ENCODE measurements at places on chromosomes 13 and 19.

- DNase-seq = no peak
Observed at GRCh38 chr13:76440568-76440967, 445.6 kb downstream of the KCTD12 start.

GRCh38 chr13:35165205-35165604 lies 223.1 kb downstream of the NBEA start:
- no peak for DNase-seq

DNA sequence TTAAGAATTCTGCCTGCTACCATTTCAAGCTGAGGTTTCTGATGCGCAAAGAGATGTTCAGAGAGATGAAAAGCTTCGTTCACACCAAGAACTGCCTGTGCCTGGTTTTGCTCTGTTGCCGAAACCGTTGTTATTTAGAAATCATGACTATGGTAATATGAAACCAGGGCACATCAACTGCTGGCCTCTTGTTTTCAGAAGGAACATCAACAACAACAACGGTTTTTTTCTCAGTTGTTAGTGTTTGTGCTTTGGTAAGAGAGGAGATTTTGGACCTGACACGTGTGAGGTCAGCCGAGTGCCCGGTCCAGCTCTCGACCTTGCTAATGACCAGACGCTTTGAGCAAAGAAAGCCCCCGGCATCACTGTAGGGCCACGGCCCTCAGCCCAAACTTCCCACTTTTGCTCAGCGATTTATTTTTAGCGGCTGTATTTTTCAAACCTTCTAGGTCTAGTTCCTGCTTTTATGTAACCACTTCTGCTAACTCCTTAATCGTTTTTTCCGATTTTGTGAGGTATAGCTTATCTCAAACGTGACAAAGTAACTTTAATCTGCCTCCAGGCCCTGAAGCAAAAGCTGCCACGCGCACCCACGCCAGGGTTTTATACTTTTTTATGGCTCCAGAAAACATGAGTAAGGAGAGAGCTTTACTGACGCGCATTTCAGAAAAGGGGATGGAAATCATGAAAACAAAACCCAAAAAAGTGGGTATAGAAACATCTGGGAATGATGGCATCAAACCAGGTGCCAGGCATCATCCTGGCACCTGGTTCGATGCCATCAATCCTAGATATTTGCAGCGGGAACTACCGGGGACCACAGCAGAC lies 42.0 kb downstream of the KLF2 start:
- DNase-seq = no peak

DNA sequence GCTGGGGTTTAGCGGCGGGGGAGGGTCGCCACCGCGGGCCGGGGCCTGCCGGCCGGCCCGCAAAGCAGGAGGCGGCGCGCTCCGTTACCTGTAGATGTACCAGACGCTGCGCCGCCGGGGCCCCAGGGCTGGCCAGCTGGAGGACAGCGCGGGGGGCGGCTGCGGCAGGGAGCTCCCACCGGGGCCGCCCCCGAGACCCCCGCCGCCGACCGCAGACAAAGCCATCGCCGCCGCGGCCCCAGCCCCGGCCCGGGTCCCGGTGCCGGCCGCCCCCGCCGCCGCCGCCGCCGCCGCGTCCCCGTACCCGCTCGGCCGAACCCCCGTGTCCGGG lies 24.8 kb downstream of the SHANK1 start:
- no peak for DNase-seq

DNA sequence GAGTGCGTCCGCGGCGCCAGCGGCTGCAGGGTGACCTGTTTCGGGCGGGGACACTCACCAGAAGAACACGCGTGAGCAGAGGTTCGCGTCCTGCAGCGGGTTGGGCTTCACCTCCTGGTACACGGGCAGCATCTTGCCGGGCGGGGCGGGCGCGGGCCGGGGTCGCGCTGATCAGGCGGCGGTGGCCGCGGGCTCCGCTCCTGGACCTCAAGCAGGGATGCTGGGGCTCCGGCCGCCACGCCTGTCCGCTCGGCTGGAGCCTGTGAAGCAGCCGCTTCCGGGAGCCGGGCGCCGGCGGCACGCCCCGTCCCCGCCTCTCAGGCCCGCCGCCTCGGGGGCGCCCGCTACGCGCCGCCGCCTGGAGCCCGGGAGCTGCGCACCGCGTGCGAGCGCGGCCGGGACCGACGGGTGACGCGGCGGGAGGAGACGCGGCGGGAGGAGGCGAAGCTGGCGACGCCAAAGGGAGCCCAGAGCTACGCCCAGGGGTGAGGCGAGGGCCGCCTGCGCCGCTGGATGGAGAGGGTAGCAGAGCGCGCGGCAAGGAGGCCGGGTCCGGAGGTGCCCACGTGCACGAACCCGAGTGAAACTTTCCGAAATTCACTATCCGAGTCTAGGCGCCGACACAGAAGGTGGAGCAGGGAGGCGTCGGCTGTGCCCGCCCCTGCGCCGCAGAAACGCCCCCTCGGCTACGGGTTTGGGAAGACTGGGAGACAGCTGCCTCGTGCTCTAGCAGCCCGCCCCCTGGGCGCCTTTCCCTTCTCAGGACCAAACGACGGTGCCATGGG lies at the start of gene ABCC4:
Gene ABCC4, minus strand, starts transcription at position 269 of the 785 bp plus-strand sequence. Its CDS starts 137 bp downstream, at position 132.
- DNase-seq = peak; percentile 59

- DNase-seq = no peak
Observed at GRCh38 chr13:99985241-99985874, 3.8 kb downstream of the ZIC2 start.

GRCh38 chr13:73765651-73766384 lies 368.4 kb downstream of the KLF12 start:
- peak; percentile 79 for DNase-seq

GRCh38 chr19:5250127-5250659 lies 90.4 kb downstream of the PTPRS start:
- DNase-seq = no peak

- no peak for DNase-seq
Observed at GRCh38 chr19:53492153-53492552, 24.6 kb downstream of the ZNF813 start.

DNA sequence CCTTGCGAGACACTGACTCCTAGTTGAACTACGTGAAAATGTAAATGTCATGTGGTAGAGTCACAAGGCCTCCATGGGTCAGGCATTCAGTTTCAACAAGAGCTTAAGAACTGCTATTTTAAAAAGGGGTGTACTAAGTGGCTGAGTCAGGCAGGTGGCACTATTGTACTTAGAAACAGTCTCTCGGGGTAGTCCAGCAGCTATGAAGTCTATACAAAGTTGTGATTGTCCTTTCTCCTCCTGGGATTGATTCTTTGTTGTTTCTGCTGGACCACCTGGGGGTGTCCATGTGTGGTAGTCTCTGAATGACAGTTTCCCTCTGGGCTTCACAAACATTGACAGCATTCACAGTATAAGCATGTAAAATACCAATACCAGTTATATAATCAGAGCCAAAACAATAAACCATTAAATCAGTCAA lies 33.0 kb downstream of the UGGT2 start:
- peak; percentile 50 for DNase-seq

DNA sequence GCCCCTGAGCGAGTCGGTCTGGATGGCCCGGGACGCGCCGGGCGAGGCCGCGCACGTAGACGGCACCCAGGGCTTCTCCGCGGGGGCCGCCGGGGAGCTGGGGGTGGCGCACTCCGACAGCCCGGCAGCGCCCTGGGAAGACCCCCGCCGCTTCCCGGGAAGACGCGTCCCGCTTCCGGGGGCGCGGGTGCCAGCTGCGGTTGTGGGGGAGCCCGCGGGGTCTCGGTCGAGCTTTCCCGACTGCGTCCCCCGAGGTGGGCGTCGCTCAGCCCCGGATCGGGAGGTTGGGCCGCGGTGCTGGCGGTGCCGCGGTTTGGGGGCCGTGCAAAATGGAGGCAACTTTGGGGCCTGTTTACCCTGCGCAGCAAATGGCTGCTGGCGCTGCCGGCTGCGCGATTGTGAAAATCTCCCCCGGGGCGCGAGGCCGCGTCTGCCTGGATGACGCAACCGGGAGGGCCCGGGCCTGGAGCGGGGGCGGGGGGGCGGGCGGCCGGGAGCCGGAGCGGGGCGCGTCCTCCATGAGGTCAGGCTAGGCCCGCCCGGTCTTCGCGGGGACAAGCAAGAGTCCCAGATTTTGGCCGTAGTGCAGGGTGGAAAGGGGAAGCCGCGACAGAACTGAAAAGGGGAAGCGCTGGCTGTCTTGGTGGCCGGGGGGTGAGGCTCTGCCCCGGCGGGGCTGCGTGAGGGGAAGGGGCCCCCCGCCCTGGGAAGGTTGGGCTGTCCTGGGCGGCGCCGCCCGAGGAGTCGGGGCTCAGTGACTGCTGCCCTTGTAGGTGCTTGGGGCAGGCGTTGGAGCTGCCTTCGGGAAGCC lies 11.3 kb downstream of the PEAK3 start:
- DNase-seq = peak; percentile 66

DNA sequence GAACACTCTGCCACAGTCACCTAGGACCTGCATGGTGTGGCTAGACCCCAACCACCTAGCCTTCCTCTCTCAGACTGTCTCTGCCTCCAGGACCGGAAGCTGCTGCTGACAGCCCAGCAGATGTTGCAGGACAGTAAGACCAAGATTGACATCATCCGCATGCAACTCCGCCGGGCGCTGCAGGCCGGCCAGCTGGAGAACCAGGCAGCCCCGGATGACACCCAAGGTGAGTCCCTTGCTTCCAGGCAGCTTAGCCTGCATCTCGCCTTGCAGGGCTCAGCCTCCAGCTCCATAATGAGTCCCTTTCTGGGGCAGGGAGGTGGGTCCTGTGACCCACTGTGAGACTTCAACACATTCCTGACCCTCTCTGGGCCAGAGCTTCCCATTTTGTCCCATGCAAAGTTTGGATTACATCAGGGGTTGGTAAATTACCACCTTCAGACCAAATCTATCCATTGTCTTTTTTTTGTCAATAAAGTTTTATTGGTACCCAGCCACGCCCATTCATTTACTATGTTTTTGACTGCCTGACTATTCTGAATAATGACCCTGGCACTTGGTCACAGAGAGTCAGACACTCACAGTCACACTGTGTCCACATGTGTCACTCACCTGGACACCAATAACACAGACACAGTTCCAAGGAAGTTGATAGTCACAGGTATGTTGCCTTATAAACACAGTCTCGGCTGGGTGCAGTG lies 13.4 kb downstream of the PKN1 start:
- no peak for DNase-seq

- no peak for DNase-seq
Observed at GRCh38 chr19:50878851-50879250, 5.6 kb downstream of the KLK2 start.

DNA sequence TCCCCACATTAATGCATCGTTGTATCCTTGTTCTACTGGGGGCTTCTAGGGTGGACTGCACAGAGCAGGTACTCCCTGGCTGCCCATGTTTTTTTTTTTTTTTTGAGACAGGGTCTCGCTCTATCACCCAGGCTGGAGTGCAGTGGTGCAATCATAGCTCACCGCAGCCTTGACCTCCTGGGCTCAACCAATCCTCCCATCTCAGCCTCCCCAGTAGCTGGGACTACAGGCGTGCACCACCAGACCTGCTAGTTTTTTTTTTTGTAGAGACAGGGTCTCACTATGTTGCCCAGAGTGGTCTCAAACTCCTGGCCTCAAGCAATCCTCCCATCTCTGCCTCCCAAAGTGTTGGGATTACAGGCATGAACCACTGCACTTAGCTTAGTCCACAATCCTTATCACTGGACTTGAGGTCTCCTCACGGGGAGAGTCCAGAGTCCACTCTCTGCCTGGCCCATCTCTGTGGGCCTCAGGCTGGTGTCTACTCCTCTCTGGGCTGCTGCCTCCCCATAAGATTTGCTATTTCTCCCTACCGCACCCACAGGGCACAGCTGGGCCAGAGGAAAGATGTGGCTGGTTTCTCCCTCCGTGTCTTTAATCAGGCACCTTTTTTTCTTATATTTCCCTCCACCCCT lies 50.4 kb upstream of the CYP4F8 start:
- DNase-seq = no peak

- no peak for DNase-seq
Observed at GRCh38 chr19:35205733-35206323, 22.7 kb downstream of the FAM187B start.

DNA sequence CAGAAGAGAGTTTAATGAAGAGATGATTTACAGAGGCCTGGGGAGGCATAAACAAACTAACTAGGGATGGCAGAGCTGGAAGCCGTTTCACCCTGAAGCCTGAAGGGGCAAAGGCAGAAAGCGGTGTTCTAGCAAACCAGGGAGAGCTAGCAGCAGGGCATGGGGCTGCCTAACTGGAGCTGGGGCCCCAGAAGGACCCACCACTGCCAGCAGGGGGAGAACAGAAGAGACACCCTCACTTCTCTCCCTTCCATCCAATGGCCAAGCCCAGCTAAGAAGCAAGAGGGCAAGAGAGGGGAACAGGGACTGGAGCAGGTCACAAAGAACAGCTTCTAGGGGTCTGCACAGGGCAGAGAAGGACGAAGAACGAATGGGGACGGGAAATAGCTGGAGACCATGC lies 195.5 kb downstream of the KATNAL1 start:
- no peak for DNase-seq

GRCh38 chr13:44879452-44880058 lies 109.7 kb downstream of the NUFIP1 start:
- DNase-seq = peak; percentile 48

- peak; percentile 82 for DNase-seq
Observed at GRCh38 chr19:610801-611480, 21.3 kb downstream of the HCN2 start.

- DNase-seq = no peak
Observed at GRCh38 chr13:113605461-113605860, 20.9 kb downstream of the TFDP1 start.

DNA sequence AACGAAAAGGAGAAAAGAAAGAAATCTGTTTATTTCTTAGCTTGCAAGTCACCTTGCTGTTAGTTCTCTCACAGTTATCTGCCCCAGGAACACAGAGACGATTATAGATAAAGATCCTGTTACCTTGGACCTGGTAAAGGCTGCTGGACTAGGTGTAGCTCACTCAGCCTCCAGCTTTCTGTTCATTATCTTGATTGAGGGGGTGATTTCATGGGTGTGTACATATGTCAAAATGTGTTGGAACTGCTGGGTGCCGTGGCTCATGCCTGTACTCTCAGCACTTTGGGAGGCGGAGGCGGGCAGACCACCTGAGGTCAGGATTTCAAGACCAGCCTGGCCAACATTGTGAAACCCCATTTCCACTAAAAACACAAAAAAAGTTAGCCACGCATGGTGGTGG lies 27.9 kb downstream of the CERS4 start:
- DNase-seq = no peak

DNA sequence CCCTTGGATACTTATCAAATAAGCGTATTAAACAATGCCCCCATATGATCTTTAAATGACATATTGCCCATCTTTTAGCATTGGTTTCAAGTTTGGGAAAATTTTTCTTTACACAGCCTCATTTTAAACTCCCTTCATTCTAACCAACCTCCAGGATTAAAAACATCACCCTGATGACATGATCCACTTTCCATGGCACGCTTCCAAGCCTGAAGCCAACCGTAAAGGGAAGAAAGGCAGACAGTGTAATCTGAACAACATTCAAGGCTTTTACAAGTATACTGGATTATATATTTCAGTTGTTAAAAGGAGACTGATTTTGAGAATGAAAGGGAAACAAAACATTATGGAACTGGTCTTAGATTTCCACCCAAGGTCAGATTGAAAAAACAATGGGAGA lies 1721.9 kb downstream of the OLFM4 start:
- no peak for DNase-seq

Measured in astrocyte (in vitro differentiated cells and primary cell).